ENCODE measurements at places on chromosomes 6 and 20. TPM values are rescaled to one million over a fixed set of nuclear protein-coding genes. Genes with fewer than 3 reads are reported as not detected.

DNA sequence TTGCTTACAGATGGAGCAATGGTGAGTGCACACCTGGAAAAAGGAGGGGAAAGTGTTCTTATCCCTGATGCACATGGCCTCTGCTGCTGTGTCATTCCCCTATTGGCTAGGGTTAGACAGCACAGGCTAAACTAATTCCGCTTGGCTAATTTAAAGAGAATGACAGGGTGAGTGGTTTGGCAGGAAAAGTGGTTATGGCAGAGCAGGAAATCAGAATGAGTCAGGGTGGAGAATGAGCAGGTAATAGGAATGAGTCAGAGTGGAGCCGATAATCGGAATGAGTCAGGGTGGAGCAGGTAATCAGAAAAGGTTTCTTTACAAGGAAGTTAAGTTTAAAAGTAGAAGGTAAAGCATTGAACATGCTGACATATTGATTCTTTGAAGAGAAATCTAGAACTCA lies 355.5 kb upstream of the HTR1E start:
- H3K4me1 ChIP-seq = no peaks in the 10 kb centered on the region
- no peak overlapping the region for H3K4me3 ChIP-seq
- no peaks in the 10 kb centered on the region for H3K36me3 ChIP-seq
- no peak overlapping the region for H3K27ac ChIP-seq

DNA sequence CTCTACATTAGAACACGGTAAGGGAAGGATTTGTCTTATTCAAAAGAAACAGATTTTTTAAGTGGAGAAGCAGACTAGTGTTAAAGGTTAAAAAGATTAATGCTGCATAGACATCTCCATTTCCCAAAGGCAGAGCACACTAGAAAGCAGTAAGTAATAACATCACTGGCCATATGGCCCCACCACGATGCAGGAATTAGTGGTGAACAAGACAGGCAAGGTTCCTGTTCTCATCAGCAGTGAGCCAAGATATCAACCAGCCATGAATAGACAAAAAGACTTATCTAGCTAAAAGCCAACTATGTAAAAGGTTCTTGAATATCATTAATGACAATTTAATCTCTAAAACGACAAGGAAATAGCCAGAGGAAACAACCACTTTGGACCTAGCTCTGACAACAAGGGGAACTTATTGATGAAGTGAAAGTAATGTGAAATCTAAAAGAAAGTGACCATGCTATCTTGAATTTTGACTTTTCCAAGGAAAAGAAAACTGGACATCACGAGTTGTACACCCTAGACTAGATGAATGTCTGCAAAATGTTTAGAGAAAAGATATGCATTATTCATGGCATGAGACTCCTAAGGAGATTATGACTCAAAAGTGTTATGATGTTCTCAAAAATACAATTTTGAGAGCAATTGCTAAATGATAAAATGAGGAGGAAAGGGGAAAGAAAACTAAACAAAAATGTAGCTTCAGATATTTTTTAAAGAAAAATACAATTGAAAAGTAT lies 157.9 kb upstream of the STXBP5 start:
- DNase-seq = no peak
- no peaks in the 10 kb centered on the region for H3K36me3 ChIP-seq
- no peak overlapping the region for H3K4me3 ChIP-seq
- no peaks in the 10 kb centered on the region for H3K27me3 ChIP-seq
- no peak overlapping the region for H3K27ac ChIP-seq

- no peak for DNase-seq
- H3K4me1 ChIP-seq = peaks cover 17% of the 10 kb centered on the region
- H3K27me3 ChIP-seq = no peaks in the 10 kb centered on the region
These were observed 11.4 kb downstream of the RMND1 start for GRCh38 chr6:151440498-151440897.

- H3K27me3 ChIP-seq = no peaks in the 10 kb centered on the region
- H3K4me1 ChIP-seq = peaks cover 83% of the 10 kb centered on the region
- peak overlapping the region; percentile 99 for H3K4me3 ChIP-seq
- no peaks in the 10 kb centered on the region for H3K36me3 ChIP-seq
- peak overlapping the region; percentile 96 for H3K27ac ChIP-seq
These were observed 486 bp downstream of the FKBP1A start for GRCh38 chr20:1392443-1392692.

- H3K4me1 ChIP-seq = no peaks in the 10 kb centered on the region
- no peak overlapping the region for H3K27ac ChIP-seq
- DNase-seq = peak; percentile 82
- H3K36me3 ChIP-seq = peaks cover 78% of the 10 kb centered on the region
- no peak overlapping the region for H3K4me3 ChIP-seq
These were observed 42.0 kb upstream of the PLCG1 start for GRCh38 chr20:41095110-41095969.

DNA sequence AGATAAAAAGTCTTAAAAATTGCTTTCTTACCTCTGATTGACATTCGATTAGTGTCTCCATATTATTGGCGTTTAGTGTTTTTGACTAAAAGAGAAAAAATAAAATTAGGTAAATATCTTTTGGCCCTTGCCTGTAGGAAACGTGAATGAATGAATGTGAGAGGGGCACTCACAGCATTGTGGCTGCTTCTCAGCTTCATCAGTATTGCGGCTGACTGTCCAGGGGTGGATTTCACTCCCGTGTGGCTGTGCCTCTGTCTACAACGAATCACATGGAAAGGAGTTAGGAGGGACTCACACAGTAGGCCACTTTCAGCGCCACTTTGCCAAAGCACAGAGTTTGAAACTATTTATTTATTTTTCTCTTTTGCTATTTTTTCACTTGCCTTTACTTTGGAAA lies 844 bp downstream of the TAGAP start:
- peaks cover 60% of the 10 kb centered on the region for H3K4me1 ChIP-seq
- DNase-seq = no peak
- H3K4me3 ChIP-seq = peak overlapping the region; percentile 51
- peak overlapping the region; percentile 94 for H3K27ac ChIP-seq
- no peaks in the 10 kb centered on the region for H3K27me3 ChIP-seq

DNA sequence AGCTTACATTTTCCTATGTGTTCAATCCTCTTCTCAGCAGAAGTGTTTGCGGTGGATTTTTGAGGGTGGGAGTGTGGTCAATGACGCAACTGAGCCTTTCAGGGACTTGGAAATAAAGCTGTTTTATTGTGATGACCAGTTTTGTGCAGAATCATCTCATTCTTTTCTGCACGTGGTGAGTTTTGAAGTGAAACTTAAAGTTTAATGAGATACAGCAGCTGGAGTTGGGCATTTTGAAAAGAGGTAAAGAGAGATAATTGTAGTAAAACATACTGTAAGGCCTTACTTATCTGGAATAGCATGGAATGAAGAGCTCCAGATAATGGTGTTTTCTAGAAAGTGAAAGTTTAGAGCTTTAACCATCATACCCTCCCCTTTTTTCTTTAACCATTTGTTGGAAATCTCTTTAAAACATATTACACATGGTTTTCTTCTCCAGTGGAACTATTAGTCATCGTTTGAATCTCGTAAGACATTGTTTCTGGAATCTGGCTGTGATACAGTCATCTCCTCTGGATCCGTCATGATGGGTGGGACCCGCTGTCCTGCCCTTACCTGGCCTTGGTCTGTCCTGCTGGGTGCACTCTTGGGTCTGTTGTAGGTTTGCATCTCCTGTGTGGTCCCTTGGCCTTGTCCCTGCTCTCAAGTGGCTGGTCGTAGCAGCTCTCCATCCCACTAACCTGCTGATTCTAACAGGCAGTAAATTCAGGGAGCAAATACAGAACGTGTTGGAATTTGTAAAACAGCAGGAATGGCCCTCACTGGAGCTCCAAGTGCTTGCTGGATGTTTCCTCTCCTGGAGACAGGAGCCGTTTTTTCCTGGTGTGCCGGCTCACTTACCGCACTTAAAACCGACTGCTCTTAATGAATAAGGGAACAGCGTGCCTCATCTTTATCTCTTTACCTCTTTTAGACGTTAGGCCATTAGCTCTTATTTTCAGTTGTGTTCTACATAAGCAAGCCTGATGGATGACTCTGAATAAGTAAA lies 29.8 kb downstream of the UST start:
- peaks cover 73% of the 10 kb centered on the region for H3K4me1 ChIP-seq
- no peak for DNase-seq
- no peak overlapping the region for H3K27ac ChIP-seq
- no peak overlapping the region for H3K4me3 ChIP-seq

DNA sequence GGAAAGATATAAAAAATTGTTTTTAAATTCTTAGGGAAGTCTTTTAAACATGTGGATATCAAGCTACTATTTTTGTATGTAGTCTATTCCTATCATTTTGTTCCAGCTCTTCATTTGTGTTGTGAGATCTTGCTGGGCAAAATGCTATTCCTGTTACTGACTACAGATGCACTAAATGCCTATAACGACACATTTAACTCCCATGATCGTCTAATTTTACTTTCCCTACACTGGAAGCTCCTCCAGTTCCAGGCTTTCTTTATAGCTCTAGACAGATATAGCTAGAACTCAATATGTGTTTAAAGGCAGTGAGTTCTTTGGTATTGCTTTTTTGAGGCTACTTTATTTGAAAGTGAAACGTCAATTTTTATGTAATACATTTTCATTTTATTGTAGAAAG lies 971.5 kb upstream of the CITED2 start:
- no peaks in the 10 kb centered on the region for H3K27me3 ChIP-seq
- no peak overlapping the region for H3K27ac ChIP-seq
- H3K4me3 ChIP-seq = no peak overlapping the region
- DNase-seq = no peak

DNA sequence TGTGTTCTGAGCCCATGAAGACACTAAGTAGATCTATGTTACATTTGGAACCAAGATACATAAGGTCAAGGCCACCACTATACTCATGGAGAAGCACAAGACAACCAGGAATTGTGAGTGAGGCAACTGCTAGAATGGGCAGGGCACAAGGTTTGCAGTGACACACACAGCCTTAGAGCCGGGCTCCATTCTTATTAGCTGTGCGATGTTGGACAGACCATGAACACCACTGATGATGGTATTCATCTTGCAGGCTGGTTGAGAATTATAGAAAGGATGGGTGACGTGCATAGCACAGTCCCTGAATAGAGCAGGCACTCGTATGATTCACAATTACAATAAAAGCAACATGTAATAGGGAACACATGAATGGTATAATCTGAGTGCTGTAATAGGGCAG lies 172.4 kb downstream of the GJA10 start:
- H3K27me3 ChIP-seq = no peaks in the 10 kb centered on the region
- H3K4me1 ChIP-seq = no peaks in the 10 kb centered on the region
- H3K36me3 ChIP-seq = no peaks in the 10 kb centered on the region
- DNase-seq = no peak
- no peak overlapping the region for H3K27ac ChIP-seq

GRCh38 chr20:50111829-50112495 lies 988 bp downstream of the UBE2V1 start:
- peak overlapping the region; percentile 85 for H3K4me3 ChIP-seq
- H3K4me1 ChIP-seq = peaks cover 85% of the 10 kb centered on the region
- no peak for DNase-seq
- peaks cover 14% of the 10 kb centered on the region for H3K36me3 ChIP-seq
- no peaks in the 10 kb centered on the region for H3K27me3 ChIP-seq
- peak overlapping the region; percentile 98 for H3K27ac ChIP-seq

- H3K27me3 ChIP-seq = no peaks in the 10 kb centered on the region
- no peak for DNase-seq
- peaks cover 45% of the 10 kb centered on the region for H3K4me1 ChIP-seq
- H3K4me3 ChIP-seq = no peak overlapping the region
- H3K36me3 ChIP-seq = no peaks in the 10 kb centered on the region
These were observed 19.0 kb downstream of the SLC23A2 start for GRCh38 chr20:4982281-4982680.

GRCh38 chr20:62665826-62666735 lies 23.8 kb downstream of the SLCO4A1 start:
- peaks cover 30% of the 10 kb centered on the region for H3K4me1 ChIP-seq
- no peak overlapping the region for H3K4me3 ChIP-seq
- H3K36me3 ChIP-seq = peaks cover 16% of the 10 kb centered on the region

The HLA-DMA gene
- 210 TPM for total RNA-seq

The NFATC2 gene
- 28.0 TPM for total RNA-seq

The PRND gene
- total RNA-seq = not detected

The NKAIN4 gene
- not detected for total RNA-seq

The OR2H1 gene
- not detected for total RNA-seq

The MACROD2 gene
- total RNA-seq = 3.8 TPM

The PRDM13 gene
- total RNA-seq = not detected

The ANKS1A gene
- 32.0 TPM for total RNA-seq
